ENCODE measurements at places on chromosomes 5 and 9.

GRCh38 chr9:115461280-115461679, 343.3 kb upstream of the TNC start:
- no peak for DNase-seq

GRCh38 chr9:91855196-91855595, 94.8 kb downstream of the ROR2 start:
- DNase-seq = no peak

- DNase-seq = no peak
These were observed 23.0 kb upstream of the PPP1R26 start for GRCh38 chr9:135456436-135457104.

- no peak for DNase-seq
These were observed 43.5 kb downstream of the RUSC2 start for GRCh38 chr9:35533398-35533797.

GRCh38 chr9:125484350-125485282, 222.4 kb downstream of the MAPKAP1 start:
- DNase-seq = no peak

- no peak for DNase-seq
These were observed 5.3 kb downstream of the SLC1A3 start for GRCh38 chr5:36611520-36612274.

- DNase-seq = no peak
These were observed 295.7 kb downstream of the MED10 start for GRCh38 chr5:6082685-6083084.

DNA sequence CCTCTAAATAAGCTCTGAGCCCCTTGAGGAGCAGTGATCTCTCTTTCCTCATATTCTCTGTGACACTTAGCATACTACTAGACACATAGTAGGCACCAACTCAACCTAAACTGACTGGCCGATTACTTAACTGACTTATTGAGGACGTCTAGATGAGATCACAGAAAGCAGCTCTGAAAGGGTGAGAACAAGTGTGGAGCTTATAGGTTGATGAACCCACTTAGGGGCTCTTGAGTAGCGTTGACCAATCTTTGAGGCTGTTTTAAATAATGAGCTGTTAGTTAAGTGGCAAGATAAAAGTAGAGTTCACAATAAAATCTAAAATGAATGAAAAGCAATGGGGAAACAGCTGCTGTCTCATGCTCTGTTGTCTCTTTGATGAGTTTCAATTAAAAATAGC, 124.7 kb upstream of the TNPO1 start:
- no peak for DNase-seq

DNA sequence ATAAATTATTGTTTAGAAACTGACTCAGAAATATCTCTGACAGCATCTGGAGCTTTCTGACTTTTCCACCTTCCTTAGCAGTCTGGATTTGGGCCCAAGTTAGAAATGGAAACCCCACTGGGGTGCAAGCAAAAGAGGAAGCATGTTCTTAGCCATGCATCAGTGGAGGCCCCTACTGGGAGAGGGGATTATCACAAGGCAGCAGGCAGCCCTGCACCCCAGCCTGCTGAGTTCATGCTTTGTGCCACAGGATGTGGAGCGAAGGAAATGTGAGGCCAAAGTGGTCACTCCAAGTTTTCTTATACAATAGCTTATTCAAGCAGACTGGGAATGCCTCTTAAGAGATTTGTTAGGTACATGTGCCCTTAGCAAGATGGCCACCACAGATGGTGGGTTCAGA, 146.5 kb upstream of the TLX3 start:
- DNase-seq = no peak

DNA sequence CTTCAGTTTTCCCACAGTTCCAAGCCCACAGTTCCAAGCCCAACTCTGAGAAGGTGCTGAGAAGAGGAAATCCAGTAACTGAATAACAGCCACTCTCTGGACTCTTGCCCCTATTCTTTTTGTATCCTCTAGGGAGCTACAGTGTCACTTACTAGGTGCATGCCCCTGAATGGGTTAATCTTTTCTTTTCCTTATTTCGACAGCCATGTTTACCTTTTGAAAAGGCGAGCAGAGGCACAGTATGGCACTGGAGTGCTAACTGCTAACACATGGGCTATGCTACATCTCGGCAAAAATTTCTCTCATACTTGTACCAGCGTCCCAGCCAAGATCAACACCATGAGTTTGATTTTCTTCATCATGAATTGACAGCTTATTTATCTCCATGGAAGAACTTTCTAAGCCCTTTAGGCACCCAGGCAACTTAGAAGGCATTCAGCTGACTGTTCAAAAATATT, 222.6 kb downstream of the EBF1 start:
- DNase-seq = no peak

GRCh38 chr9:2302606-2303005, 287.5 kb downstream of the SMARCA2 start:
- no peak for DNase-seq

GRCh38 chr9:134734270-134734669, 92.7 kb downstream of the COL5A1 start:
- no peak for DNase-seq

GRCh38 chr5:142104491-142104890, 4.1 kb upstream of the NDFIP1 start:
- no peak for DNase-seq

DNA sequence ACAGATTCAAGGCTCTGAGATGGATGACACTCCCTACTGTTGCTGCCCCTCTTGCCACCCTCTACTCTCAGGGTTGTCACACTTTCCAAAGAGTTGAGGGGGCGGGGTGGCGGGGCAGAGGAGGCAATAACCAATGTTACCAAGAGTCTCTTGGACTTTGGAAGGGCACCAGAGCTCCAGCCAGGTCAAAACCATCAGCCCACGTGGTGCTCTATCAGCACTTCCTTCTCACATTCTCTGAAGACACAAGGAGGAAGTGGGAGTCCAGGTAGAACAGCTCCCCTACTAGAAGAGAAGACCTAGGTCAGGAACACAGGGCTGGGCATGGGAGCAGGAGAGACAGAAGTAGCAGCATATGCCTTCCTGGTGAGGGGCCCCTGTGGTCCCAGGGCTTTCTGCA, 33.0 kb upstream of the PIK3R1 start:
- DNase-seq = no peak

DNA sequence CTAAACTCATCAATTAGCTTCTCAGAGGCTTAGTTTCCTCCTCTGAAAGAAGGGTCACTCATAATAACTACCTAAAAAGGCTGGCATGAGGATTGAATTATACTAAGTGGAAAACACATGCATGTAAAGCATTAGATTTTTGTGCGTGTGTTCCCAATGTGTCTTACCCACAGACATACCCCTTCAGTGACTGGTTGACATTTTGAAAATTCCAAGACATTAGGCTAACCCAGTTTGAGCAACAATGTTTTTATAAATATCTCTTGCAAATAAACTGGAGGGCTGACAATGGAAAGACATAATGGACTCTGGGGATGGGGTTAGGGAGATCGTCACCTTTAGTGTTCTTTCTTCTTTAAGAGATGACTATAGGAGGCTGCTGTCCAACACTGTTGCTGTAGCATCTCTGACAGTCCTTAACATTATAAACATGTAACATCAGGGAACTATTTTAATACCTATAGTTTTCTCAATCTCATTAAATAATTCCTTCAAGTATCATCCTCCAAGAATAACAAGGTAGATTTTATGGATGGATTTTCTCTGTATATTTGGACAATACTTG, 24.3 kb downstream of the HMHB1 start:
- DNase-seq = no peak

DNA sequence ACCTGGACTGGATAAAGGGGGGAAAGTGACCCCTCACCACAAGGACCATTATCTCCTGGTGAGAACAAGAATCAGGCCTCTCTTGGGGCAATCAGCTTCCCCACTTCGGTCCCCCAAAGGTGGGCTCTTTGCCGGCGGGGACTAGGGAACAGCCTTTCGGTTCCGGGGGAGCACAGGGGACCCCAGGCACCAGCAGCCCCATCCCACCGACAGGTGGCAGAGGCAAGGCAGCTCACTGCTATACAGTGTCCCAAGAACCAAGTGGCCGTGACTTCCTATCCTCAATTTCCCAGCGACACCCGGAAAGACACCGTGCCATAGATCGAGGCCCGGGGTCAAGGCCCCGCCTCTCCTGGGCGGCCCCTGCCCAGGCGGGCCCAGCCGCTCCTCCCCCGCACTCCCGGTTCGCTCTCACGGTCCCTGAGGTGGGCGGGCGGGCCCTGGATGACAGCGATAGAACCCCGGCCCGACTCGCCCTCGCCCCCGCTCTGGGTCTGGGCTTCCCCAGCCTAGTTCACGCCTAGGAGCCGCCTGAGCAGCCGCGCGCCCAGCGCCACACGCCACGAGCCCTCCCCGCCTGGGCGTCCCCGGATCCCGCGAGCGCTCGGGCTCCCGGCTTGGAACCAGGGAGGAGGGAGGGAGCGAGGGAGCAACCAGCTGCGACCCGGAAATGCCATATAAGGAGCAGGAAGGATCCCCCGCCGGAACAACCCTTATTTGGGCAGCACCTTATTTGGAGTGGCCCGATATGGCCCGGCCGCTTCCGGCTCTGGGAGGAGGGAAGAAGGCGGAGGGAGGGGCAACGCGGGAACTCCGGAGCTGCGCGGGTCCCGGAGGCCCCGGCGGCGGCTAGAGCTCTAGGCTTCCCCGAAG, 655 bp upstream of the EGR1 start:
- peak; percentile 98 for DNase-seq

- no peak for DNase-seq
These were observed 7.5 kb upstream of the RECK start for GRCh38 chr9:36029202-36029601.

DNA sequence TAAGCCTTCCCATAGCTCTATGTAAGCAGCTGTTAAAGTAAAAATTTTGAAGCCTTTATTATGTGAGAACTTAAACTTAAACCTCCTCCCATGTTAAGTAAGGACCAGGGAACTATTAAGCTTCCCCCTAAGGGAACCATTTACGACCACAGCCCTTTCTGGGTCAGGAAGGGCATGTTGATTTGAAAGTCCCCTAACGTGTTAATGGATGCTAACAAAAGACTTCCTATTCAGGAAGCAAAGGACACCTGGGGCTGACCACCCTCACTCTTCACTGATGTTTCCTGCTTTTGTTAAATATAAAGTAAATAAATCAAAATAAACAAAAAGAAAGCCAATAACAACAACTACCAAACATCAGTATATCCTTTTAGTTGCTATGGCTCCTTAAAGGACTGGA, 170.6 kb upstream of the RFX3 start:
- no peak for DNase-seq

DNA sequence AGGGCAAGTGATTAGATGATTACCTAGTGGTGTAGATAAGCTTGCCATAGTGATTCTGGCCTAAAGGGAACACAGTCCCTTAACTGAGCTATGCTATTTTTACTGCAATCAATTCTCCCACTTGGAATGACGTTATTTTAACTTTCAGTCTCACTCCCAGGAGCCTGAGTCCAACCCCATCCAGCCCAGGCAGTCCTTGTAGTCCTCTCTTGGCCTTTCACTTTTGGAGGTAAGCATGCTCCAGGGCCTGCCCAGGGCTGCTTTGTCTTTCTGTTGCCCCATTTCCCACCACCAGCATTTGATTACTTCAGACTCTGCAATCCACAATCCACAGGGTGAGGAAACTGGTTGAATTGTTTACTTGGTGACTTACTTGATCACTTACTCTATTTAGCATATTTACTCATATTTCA, 233.0 kb downstream of the CD180 start:
- DNase-seq = no peak

DNA sequence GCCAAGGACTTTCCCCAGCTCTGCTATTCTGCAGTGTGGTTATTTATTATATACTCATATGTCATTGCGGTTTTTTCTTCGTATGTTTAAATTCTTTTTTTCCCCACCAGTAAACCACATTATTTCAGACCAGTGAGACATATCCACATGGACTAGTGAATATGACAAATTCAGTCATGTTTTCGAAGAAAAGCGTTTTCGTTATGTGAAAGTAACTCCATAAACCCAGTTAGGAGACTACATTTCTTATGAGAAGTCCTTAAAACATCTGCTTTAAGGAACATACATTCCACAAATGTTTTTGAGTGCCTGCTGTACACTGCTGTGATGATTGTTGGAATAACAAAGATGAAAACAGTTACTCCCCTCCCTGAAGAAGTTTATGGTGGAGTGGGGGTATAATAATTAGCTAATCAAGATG, 591.8 kb upstream of the CLINT1 start:
- no peak for DNase-seq

DNA sequence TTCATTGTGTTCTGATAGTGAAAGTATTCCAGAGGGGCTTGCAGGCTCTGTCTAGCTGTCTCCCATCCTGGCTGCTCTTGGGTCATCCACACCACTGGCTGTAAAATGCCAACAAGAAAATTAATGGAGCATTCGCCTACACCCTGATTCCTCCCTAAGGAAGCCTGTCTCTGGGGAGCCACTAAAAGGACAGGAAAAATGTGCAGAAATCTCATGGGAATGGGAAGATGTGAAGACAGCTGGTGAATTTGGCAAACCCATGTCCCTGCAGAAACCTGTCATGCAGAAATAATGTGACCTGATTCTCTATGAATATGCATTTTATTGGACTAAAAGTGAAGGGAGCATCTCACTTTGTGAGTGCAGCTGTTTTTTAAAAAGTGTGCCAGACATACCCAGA, 265.6 kb downstream of the TUSC1 start:
- no peak for DNase-seq

DNA sequence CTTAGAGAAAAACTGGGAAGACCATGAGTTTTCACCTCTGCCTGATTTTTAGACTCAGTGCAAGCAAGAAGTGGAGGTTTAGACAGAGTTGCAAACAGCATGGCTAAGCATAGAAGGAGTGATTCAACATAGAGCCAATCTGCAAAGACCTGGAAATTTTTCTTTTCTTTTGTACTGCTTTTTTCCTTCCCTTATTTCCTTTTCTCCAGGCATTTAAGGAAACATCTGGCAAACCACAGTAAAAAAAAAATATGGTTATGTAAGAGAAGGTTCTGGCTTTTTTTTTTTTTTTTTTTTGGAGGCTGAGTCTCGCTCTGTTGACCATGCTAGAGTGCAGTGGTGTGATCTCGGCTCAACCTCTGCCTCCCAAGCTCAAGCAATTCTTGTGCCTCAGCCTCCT, 16.6 kb upstream of the DCAF12 start:
- no peak for DNase-seq

Data from activated CD4-positive, alpha-beta T cell treated with anti-CD3 and anti-CD28 coated beads, Interleukin-2, amount 50 U/mL, for 24 hours (primary cell).